ENCODE measurements at places on chromosomes 11 and 22.
A peak's percentile ranks its signal among the peaks of the same experiment; 100 is the strongest.

DNA sequence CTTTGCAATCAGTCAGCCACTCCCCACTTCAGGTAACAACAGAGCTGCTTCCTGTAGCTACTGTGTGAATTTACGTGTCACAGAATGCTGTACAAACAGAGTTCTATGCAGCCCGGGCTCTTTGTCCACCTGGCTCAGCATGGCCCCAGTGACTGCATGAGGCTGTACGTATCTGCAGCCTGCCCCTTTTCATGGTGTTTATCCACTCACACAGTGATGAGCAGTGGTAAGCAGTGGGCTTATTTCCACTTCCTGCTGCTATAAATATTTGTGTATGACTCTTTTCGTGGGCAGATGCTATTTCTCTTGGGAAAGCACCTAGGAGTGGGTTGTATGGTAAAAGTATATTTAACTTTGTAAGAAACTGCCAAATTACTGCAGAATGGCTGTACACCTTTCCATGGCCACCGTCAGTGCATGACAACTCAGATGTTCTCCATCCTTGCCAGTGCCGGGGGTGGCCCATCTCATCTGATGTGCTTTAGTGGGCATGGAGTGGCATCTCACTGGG is 43.3 kb downstream of the MYEOV start:
- no peak for DNase-seq

DNA sequence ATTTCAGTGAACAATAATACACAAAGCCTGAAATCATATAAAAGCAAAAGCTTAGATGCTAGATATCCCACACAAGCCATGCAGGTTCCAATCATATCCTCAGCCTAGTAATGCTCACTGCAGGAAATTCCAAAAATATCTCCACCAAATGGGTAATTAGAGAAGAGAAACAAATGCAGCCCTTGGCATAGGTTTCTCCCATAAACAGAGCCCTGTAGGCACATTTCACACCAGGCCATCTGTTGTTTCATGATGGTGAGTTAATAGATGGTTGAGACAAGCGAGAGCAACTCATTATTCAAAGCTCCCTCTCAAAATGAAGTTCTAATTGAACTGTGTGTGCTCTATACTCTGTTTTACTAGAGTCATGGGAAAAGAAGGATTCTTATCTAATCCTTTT is 154.6 kb upstream of the TRPC6 start:
- no peak for DNase-seq

DNA sequence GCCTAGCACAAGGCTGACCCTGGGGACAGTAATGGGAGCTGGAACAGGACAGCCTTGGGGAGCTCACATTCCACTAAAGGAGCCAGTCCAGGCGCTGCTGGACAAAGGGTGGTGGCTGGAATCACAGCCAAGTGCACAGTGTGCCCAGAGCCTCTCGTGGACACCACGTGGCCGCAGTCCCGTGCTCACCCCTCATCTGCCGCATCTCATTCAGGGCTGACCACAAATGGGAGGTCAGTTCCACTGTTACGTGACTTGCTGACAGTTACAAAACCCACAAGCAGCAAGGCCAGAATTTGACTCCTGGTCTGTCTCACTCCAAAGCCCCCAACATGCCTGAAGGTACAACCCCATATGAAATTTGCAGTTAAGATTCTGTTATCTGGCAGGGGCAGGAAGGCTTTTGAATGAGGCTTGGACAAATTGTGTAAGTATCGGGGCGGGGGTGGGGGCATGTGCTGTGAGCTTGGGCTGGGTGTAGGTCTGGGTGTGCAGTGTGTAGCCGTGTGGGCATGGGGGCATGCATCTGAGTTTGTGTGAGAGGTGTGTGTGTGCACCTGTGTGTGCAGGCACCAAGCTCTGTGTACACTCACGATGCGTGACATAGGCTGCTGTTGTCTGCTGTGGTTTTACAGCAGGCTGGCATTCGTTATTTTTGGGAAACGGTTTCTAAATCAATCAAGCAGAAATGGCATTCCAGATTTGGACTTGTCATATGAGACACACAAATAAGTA is 301.7 kb downstream of the BRD1 start:
- DNase-seq, result peak; percentile 58

DNA sequence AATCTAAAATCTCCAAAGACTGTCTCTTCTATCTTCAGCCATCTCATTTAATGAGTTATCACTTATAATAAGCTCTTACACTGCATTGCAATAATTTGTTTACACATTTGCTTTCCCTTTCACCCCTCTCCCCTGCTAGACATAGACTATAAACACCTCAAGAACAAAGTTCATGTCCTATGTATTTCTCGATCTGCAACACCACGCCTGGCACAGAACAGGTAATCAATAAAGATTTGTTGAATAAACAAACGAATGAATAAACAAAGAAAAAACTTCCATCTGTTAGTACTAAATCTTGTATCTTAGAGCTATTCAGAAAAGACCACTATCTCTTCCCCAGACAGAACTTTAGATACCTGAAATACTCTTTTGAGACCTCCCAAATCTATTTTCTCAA is 77.6 kb downstream of the PAK1 start:
- DNase-seq, result no peak

GRCh38 chr11:133038850-133039249 is 493.5 kb downstream of the OPCML start:
- no peak for DNase-seq

DNA sequence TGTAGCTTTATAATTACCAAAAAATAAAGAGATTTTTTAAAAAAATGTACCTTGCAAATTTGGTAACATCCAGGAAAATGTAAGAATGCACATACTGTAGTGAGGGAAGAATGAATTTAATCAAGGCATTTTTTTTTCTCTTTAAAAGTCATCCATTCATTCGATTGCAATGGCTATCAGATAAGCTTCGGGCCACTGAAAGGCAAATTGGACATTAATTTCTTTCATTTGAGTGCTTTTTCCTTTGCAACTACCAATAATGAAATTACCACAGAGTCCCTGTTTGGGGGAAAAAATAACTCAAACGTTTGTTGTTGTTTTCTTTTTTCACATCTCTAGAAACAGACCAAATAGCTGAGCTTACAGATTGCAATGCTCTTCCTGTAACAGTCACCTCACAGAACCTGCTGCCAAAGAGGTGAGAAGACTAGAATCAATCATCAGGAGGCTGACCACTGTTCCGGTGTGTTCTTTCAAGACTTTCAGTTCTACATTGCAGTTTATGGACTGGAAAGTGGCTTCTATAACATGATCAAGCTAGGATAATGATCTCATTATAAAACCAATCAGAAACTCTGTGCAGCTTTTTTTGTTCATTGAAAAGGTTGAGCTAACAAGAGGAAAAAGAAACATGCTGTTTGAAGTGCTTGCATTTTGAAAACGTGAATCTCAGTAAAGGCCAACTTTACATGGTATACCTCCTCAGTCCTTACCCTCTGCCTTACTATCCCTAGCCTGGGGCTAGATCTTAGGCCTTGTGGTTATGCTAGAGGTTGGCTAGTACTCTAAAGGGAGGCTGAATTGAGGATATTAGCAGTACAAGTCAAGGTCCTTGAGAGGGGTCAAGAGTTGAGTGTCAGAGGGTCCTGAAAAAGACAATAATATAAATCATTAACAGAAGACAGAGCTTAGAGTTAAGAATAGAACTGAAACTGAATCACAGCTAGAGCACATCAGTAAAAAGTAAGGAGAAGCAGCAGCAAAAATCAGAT is 1276.1 kb downstream of the LRRC4C start:
- no peak for DNase-seq

- DNase-seq, result no peak
Measured at GRCh38 chr11:108662700-108663099, 2.2 kb upstream of the DDX10 start.

GRCh38 chr11:103433386-103434072 is 324.3 kb downstream of the DYNC2H1 start:
- no peak for DNase-seq
